ENCODE measurements at places on chromosomes 5 and 9.

DNA sequence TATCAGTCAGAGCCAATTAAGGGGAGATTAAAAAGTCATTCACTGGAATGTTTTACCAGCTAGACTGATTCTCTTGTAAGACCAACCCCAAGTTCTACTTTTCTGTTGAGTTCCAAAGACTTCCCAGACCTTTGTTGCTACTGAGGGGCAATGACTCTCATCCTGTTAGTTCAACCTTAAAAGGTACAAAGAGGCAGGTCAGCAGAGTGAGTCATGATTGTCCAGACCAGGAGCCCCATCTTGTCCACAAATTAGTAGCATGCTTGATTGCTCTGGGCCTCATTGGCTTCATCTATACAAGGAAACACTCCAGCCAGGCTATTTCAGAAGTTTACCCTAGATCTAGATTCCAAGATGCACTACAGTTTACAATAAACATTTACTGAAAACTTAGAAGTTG, 79.9 kb upstream of the IL7R start:
- DNase-seq: no peak

DNA sequence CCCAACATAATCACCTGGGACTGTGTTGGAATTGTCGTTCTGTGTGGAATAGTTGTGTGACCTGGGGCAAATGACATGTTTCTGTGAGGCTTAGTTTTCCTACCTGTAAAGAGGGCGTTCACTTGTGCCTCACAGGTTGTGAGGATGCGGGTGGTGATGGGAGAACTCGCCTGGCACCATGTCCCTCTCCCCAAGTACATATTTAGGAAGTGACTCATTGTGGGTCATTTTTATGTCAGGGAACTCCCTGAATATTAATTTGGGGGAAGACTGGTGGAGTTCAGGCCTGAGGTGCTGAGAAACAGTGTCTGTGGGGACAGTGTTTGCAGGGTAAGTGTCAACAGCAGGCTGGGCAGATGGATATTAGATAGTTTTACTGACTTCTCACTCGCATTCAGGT, 144.7 kb downstream of the KDM4C start:
- no peak for DNase-seq

DNA sequence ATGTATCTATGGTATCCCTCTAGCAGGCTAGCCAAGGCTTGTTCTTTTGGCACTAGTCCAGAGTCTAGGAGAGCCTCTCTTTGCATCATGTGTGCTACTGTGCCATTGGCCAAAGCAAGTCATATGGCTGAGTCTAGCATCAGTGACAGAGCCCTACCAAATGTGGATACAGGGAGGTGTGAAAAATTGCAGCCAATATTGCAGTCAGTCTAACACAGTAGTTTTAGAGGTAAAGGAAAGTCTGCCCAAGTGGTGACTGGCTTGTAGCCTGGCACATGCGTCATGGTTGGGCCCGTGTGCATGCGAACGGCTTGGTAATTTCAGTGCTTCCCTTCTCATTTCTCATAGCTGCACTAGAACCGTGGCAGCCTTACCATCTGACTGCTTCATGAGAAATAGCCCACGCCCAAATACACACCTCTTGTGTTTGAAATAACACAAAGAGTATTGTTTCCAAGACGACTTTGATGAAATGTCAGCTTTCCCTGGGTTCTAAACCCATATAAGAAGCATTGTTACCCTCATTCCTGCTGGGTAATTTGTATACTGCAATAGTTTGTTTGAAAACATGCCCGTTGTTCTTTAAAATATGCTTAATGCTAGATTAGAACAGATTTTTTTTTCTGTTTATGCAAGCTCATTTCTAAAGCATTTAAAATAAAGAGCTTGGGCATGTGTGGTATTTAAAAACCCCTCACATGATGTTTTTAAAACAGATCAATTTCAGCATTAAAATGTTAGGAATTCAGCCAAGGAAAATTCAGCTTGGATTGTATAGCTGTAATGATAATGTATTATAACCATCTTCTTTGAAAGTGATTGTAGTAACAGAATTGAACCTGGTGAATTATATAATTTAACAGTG, 113.2 kb downstream of the TLE4 start:
- DNase-seq: no peak

DNA sequence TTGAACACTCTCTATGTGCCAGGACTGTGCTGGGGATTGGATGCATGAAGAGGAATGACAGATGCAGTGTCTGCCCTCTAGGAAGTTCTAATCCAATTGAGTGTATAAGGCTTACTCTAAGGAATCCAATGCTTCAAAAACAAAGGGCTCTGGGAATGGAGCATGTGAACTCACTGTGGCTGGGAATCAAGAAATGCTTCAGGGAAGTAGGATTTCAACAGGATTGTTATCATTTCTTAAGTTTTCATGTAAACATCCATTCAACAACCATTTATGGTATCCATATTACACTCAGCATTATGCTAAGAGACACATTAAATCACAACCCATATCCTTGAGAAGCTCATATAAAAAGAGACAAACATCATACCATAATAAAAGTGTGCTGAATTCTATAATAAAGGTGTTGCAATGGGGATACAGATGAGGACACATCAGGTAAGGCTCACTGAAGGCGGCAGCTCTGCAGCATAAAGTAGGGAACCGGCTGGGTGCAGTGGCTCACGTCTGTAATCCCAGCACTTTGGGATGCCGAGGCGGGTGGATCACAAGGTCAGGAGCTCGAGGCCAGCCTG, 11.3 kb downstream of the SIL1 start:
- DNase-seq: no peak

GRCh38 chr5:146890731-146891440, 12.3 kb upstream of the PPP2R2B start:
- DNase-seq: no peak

- DNase-seq: no peak
Measured at GRCh38 chr5:154373729-154374179, 72.0 kb upstream of the SAP30L start.

DNA sequence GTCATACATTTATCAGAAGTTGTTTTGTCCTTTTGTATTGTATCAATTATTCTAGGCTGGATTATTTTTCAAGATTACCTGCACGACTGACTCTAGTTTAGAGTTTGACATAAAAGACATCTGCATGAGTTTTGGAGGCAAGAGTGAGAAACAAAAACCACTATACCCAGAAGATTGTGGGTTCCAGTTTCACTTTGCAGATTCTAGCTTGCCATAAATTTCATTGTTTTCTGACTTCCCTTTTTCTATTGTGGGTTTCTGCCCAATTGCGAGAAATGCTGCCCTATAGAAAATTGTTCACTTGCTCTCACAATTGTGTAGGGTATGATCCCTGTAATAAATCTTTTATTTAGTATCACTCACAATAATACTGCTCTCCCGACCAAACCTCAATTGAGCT, 1043.4 kb upstream of the CDH10 start:
- DNase-seq: no peak

GRCh38 chr5:147388184-147389108, 121.4 kb downstream of the DPYSL3 start:
- no peak for DNase-seq

- no peak for DNase-seq
Measured at GRCh38 chr5:133321833-133322420, 270.1 kb downstream of the HSPA4 start.

DNA sequence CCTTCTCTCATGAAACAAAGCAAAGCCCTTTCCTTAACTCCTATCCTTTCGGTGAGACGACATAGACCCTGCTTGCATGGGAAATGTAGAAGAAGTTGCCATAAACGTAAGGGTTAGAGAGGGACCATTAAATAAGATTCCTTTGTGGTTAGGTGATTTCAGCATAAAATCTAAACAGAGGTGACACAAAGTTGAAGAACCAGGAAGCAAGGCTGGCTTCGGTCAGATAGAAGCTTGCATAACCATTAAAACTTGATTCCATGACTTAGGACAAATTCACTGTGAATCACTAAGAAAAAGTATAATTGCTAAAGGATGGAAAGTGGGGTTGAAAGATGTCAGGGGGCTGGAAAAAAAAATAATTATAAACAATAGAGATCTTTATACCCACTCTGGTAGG, 30.9 kb upstream of the ABLIM3 start:
- no peak for DNase-seq

GRCh38 chr5:14453481-14453880, 128.1 kb upstream of the OTULINL start:
- no peak for DNase-seq

GRCh38 chr9:22731786-22732185, 285.2 kb downstream of the DMRTA1 start:
- DNase-seq: no peak

DNA sequence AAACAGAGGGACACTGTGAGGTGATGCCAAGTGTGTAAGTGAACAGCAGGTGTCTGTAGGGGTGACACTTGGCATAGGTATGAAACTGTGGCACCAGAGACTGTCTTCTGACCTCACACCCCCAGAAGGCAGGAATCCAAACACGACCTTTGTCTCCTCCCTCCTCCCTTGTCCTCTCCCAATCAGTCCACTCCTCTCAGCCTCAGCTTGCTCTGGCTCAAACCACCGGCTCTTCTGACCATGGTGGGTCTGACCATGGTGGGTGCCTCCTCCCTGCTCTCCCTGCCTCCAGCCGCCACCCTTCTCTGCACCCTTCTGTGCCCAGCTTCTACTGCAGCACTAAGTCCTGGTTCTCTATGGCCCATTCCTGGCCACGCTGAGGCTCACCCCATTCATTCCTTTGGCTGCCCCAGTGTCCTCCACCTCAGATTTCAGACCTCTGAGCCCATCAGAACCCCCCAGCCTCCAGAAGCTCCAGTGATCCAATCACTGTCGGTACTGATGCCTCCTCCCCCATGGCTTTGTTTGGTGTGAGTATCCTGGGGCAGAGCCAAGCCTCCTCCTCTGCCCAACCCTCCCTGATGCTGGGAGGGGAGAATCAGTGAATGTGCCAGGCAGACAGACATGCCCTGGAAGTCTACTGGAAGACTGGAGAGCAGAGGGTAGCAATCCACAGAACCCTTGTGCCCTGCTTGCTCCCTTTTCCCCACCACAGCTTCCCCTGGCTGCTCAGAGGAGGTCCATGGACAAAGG, 1.7 kb upstream of the ARID3C start:
- no peak for DNase-seq

- DNase-seq: no peak
Measured at GRCh38 chr5:164230341-164230740, 724.9 kb downstream of the MAT2B start.

DNA sequence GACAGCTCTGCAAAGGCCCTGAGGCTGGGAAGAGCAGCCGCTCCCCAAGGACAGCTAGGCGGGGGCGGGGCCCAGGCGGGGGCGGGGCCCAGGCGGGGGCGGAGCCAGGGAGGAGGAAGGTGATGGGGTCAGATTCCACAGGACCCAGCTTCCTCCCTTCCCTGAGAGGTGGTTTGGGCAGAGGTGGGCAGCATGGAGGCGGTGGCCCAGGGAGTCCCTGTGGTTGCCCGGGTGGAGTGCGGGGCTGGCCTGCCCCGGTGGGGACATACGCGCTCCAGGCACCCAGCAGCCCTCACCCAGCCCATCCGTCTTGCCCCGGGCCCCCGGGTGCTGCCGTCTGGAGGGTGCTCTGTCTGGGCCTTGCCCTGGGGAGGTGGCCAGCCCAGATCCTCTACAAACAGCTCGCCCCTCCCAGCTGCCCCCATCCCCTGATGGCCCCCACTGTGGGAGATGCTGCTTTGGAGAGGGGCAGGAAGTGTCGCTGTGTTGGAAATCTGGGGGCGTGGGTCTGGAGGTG, 11.0 kb upstream of the RNU6ATAC start:
- no peak for DNase-seq

GRCh38 chr5:6578676-6579343, 54.0 kb downstream of the NSUN2 start:
- no peak for DNase-seq

GRCh38 chr5:16826379-16827125, 109.5 kb downstream of the MYO10 start:
- DNase-seq: no peak

- DNase-seq: no peak
Measured at GRCh38 chr5:134445856-134446818, 34.5 kb upstream of the CDKN2AIPNL start.

DNA sequence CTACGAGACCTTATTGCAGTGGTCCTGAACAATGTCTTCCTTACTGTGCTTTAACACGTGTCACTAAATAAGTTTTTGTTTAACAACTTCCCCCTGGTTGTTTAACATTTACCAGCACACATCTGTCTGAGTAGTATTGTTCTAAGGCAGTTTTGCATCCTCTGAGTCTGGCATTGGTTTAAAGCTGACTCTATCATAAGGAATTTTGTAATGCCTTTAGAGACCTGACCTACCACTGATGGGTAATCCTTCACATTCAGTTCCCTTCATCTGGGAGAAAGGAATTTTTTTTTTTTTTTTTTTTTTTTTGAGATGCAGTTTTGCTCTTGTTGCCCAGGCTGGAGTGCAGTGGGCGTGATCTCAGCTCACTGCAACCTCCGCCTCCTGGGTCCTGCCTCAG, 20.0 kb upstream of the PCAT7 start:
- DNase-seq: no peak

DNA sequence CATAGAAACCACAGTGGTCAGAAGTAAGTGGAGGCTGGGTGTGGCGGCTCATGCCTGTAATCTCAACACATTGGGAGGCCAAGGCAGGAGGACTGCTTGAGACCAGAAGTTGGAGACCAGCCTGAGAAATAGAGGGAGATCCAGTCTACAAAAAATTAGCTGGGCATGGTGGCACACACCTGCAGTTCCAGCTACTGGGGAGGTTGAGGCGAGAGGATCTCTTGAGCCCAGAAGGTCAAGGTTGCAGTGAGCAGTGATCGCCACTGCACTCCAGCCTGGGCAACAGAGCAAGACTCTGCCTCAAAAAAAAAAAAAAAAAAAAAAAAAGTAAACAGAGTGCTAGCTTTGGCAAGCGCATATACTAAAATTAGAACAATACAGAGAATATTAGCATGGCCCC, 24.6 kb downstream of the AK8 start:
- no peak for DNase-seq

- no peak for DNase-seq
Measured at GRCh38 chr9:33232815-33233214, 7.2 kb upstream of the SPINK4 start.

DNA sequence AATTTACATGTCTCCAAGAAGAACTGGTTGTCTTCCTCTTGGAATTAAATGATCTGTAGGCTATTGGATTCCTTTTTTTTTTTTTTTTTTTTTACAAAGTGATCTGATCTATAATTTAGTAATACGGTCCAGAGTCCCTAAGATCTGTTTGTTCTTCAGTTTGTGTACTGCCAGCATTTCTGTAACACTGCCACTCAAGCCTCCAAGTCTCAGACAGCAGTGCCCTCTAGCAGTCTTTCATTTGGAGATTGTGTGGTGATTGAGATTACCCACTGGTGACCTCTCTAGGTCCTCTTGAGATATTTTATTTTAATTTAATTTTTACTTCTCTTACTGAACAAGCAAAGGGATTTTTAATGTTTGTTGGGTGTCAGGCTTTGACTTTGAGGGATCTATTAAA, 40.8 kb downstream of the NDFIP1 start:
- DNase-seq: no peak

- DNase-seq: no peak
Measured at GRCh38 chr5:82881571-82882174, 195.5 kb downstream of the TMEM167A start.

- DNase-seq: no peak
Measured at GRCh38 chr5:153676406-153676805, 185.9 kb downstream of the GRIA1 start.

DNA sequence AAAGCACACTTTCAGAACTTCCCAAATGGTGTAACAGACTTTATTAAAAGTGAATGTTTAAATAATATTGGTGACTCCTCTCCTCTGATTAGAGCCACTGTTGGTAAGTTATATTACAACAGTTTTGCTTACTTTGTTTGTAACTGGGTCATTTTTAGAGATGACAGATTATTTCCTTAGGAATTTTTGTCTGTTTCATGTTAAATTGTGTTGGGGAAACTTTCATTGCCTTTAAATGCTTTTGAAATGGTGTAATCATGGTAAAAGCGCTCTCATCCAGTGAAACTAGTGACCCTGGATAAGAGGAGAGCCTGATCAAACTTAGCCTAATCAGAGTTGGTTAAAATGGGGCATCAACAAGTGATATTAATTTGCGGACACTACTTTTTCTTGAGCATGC, 39.4 kb downstream of the TNPO1 start:
- no peak for DNase-seq

Data from effector CD8-positive, alpha-beta T cell (primary cell).